ENCODE measurements at places on chromosomes 7 and 10.

- DNase-seq: no peak
Measured at GRCh38 chr10:97013568-97013967, 172.2 kb downstream of the SLIT1 start.

DNA sequence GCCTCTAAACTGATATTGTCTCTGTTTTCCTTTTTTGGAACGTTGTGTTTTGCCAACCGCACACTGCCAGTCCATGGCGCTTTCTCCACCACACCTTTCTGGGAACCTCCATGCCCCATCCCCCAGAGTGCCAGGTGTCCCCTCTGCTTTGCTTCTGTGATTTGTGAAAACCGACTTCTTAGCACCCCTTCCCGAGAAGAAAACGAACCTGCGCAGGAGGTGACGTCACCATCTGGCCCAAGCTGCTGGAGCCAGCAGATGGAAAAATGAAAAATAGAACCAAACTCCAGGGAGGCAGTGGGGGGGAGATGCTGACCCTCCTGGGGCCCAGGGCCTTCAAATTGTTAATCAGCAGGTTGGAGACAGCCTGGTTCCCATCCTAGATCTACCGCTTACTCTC is 103.8 kb downstream of the HTR5A start:
- DNase-seq: no peak

DNA sequence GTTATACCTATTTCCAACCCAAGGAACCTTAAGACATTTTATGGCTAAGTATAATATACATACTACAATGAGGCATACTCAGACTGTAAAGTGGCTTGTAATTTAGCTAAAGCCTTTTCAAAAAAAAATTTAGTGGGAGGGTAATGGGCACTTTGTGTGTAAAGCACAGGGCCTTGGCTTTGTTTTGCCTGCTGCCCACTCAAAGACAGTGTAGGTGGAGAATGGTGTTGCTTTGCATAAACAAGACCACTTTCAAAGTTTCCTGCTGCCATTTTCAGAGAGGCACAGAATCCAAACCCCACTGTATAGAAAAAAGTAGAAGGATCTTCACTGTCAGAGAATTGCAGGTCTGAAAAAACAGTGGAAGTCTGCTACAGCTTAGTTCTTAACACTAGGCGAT is 21.2 kb upstream of the SLC35B4 start:
- DNase-seq: no peak

DNA sequence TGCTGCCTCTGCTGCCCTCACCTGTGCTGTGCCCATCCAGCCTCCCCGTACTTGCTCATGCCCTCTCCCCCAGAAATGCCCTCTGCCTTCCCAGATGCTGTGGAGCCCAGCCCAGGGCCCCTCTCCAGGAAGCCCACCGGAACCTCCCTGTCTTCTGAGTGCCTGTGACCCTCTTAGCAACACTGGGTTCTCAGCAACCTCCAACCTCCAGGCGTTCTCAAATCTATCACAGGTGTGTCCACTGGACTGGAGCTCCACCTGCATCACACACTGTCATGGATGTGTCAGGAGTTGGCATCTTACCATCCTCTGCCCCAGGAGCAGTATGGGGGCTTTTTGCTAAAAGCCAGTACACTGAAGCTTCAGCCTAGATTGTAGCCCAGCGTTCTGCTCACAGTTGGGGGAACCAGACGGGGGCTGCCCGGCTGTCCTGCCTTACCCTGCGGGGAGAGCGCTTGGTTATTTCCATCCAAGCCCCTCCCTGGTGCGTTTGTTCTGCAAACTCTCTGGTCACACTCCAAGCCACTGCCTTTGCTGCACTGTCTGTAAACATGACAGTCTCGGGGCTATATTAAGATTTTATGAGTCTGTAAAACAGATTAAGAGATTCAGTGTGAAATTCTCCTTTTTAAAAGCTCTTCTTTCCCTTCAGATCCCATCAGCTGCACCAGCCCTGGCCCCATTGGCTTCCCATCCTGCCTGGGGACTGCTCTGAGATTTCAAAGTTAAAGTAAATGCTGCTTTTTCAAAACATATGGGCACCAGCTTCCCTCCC is 71.3 kb upstream of the CPXM2 start:
- DNase-seq: no peak

- no peak for DNase-seq
Measured at GRCh38 chr10:24115403-24115802, 93.5 kb upstream of the KIAA1217 start.

GRCh38 chr10:103373544-103373943 is 5.8 kb downstream of the TAF5 start:
- DNase-seq: no peak

GRCh38 chr7:50685135-50686065 is 97.3 kb downstream of the GRB10 start:
- DNase-seq: no peak

DNA sequence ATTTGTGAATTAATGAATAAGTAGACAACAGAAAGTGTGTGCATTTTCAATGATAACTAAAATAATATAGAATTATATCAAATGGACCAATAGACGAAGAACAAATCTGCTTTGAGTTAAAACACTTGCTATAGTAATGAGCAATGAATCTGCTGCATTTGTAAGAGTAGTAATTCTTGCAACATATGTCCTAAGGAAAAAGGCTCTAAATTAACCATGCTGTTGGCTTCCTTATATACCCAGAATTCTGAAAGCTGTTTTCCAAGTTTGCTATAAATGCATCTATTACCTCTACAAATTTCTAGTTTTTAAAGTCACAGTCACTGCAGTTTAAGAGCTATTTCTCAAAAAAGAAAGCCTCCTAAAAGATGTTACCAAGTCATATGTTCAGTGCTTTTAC is 20.5 kb upstream of the ANLN start:
- DNase-seq: no peak

- no peak for DNase-seq
Measured at GRCh38 chr10:133048266-133048665, 39.5 kb upstream of the ADGRA1 start.

DNA sequence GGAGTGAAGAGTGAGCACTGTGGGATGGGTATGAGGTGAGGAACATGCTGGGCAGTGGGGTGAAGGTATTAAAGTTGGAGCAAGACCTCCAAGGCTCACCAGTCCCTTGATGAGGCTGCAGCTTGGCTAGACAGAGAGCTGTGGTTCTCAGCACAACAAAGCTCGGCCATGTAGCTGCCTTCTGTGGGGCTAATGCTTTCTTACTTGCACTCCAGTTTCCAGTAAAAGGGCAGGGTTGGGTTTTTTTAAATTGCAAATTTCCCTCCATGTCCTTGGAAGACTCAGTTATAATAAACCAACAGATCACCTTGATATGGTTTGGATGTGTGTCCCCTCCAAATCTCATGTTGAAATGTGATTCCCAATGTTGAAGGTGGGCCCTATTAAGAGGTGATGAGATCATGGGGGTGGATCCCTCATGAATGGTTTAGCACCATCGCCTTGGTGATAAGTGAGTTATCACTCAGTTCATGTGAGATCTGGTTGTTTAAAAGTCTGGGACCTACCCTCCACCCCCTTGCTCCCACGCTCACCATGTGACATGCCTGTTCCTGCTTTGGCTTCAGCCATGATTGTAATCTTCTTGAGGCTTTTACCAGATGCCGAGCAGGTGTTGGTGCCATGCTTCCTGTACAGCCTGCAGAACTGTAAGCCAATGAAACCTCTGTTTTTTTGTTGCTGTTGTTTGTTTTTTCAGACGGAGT is 55.9 kb downstream of the ATXN7L1 start:
- no peak for DNase-seq

- no peak for DNase-seq
Measured at GRCh38 chr7:157584420-157584819, 247.6 kb downstream of the DNAJB6 start.

DNA sequence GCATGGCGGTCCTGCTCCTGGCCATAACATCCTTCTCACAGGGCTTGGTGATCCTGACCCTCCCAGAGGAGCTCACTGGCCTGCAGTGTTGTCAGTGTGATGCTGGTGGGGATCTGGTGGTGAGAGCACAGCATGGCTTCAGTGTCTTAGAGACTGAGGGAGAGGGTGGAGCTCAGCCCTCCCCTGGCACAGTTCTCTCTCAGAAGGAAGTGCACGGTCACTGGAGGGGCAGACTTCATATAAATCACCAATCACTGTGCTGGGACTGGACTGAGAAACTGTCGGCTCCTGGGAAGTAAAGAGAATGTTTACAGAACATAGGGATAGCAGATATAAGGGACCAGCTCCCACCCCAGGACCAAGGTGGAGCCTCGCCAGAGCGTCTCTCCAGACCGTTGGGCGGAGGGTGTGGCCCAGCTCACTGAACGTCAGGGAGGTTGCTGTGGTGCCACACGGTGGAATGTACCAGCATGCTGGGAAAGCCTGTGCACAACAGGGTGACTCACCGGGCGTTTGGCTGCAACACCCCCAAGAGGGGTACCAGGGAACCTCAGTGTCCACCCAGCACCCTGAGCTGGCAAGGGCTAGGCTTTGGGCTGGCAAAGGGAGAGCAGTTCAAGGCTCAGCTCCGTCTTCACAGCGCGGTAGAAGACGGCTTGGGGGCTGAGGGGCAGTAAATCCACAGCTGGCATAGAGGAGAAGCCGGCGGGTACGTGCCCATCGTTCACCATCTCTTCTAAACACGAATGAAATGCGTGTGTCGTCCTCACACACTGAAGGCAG is 8.8 kb upstream of the GET4 start:
- no peak for DNase-seq

- no peak for DNase-seq
Measured at GRCh38 chr10:77240041-77240652, 397.5 kb downstream of the KCNMA1 start.

GRCh38 chr10:114780577-114781184 is 40.9 kb upstream of the FHIP2A start:
- DNase-seq: no peak

DNA sequence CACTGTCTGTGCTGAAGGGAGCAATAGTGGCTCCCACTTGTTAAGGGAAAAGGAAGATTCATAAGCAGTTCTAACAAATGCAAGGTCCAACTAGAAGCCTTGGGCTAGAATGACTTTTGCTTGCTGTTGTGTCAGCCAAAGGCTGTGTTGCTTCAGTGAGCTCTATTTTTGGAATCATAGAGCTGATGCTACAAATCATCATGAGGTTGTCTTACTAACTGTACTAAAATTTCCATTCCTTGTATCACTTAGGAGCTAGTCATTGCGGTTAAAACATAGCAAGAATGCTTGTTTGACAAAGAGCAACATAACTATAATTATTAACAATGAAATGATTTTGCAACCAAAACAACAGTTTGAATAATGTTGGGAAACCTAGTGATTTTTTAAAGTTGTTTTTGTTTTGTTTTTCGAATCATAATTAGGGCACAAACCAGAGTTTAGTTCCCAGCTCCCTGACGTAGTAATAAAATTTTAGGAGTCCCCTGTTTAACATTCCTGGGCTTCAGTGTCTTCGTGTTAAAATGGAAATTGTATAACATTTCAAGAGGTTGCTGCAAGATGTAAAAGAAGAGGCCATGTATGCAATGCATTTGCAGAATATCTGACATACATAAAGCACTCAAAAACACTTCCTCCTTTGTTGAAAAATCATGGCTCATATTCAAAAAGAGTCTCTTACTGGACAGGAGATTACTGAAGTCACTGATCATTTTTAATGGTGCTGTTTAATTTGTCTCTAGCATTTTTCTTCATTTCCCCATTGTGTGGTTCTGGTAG is 183.4 kb downstream of the MACC1 start:
- no peak for DNase-seq

GRCh38 chr10:93993414-93993781 is 333 bp upstream of the PLCE1 start:
- DNase-seq: no peak

DNA sequence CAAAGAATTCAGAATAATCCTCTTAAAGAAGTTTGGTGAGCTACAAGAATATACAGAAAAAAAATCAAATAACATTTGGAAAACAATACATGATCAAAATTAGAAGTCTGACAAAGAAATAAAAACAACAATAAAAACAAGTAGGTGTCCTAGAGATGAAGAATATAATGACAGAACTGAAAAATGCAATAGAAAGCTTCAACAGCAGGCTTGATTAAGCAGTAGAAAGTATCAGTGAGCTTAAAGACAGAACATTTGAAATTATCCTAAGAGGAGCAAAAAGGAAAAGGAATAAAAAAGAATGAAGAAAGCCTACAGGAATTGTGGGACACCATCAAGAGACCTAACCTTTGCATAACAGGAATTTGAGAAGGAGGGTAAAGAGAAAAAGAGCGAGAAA is 238.8 kb downstream of the ZEB1 start:
- DNase-seq: no peak

DNA sequence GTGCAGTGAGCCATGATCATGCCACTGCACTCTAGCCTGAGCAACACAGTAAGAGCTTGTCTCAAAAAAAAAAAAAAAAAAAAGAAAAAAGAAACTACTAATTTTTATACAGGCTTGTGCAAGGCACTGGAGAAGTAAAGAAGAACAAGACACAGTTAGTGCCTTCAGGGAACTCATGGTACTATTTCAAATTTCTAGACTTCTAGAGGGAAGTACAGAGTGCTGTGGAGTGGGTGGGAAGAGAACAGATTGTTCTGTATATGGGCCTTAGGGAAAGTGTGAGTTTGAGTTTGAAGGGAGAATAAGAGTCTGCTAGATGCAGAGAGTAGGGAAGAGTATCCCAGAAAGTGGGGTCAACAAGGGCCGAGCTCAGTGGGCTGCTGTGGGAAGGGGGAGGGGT is 234.8 kb downstream of the PHTF2 start:
- DNase-seq: no peak

DNA sequence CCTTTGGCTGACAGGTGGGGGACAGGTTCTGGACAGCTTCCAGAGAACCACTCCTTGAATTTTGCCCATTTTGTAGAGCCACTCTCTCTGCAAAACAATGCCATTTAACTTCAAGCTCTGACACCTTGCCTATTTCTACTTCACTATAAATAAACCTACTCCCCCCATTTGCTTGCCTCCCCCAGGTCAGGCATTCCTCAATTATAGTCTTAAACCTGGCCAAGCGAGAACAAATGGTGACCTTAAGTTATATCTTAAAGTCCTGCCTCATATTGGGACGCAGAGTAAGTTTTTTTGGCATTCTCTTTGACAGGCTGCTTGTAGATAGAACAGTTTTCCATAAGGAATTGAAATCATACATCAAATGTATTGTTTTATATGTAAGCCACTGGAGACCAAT is 706.9 kb downstream of the LRMDA start:
- DNase-seq: no peak

- no peak for DNase-seq
Measured at GRCh38 chr10:83050815-83051214, 1088.5 kb upstream of the GHITM start.

DNA sequence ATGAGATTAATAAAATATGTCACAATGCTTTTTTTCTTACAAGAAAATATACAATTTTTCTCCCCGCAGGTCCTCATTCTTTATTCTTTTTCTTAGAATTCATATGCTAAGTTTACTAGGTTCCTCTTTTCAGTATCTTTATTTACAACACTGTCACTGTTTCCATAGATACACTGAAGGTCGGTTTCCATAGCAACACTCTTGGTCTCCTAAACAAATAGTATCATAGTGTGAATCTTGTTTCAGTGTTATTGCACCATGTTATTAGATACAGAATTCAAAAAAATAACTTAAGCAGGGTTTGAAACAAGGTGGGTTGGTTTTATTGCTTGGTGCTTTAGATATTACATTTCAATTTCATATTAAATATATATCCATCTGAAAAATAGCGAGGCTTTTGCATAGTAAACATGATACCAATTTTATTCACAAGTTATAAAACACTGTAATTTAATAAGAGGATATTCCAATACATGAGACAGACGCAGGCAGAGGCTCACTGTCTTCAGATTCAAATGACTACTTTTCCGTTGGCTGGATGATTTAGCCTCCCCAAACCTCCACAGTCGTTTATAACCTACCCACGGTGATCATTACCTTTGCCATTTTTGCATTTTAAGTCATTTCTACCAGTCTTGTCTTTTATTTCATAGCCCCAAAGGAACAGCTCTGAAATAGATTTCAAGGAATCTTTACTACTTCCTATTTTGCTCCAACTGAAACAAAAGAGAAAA is 88.9 kb upstream of the KLF6 start:
- DNase-seq: no peak

- DNase-seq: no peak
Measured at GRCh38 chr10:12333380-12334185, 15.8 kb upstream of the CAMK1D start.

All from stimulated activated CD4-positive, alpha-beta T cell treated with anti-CD3 and anti-CD28 coated beads, Interleukin-12 subunit alpha, Interleukin-12 subunit beta, amount 100 ng/mL, for 4 hours (primary cell).